Activated gamma-delta T cell (primary cell): ENCODE measurements at places on chromosomes 1 and 21.
A peak's percentile ranks its signal among the peaks of the same experiment; 100 is the strongest.

- peak; percentile 39 for DNase-seq
Measured at GRCh38 chr1:2523191-2523890, 3.1 kb downstream of the PANK4 start.

- no peak for DNase-seq
Measured at GRCh38 chr1:11462224-11462923, 16.6 kb upstream of the DISP3 start.

GRCh38 chr1:248923352-248924338, 17.6 kb downstream of the PGBD2 start:
- no peak for DNase-seq

- DNase-seq = no peak
Measured at GRCh38 chr1:3312898-3313575, 141.4 kb upstream of the ARHGEF16 start.

DNA sequence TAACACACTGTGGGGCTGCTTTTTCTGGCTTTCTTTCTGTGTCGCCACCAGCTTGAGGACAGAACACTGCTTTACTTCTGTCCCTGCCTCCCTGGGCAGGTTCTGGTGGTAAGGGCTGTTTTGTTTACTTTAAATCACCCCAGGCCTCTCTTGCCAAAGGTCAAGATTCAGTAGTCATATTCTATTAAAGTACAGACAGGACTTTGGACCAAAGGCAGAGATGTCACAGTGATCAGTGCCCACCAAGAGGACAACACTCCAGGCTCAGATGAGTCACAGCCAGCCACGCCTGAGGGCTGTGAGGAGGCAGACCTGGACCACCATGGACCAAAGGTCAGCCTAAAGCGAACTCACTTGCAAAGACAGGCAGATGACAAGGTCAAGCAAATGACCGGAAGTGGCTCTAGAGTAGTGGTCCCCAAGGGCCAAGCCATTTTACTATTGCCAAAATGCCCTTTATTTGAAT, 200.0 kb downstream of the RHOU start:
- no peak for DNase-seq

DNA sequence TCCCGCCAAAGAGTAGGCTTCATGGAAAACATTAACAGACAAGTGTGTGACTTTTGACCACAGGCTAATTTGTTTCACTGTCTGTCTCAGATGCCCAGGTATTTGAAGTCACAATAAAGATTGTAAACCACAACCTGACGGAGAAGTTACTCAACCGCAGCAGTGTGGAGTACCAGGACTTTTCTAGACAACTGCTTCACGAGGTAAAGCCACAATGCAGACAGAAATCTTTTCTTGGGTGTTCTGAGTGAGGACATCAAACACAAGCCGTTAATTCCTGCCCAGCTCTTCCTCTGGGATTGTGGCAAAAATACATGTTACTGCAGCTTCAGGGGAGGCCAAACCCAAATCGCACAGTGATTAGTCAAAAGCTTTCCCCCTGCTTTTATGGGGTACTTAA, 31.0 kb downstream of the UMODL1 start:
- DNase-seq = no peak

GRCh38 chr1:178188306-178188705, 94.4 kb downstream of the RASAL2 start:
- no peak for DNase-seq

GRCh38 chr21:38133240-38133639, 123.6 kb upstream of the KCNJ15 start:
- DNase-seq = no peak

DNA sequence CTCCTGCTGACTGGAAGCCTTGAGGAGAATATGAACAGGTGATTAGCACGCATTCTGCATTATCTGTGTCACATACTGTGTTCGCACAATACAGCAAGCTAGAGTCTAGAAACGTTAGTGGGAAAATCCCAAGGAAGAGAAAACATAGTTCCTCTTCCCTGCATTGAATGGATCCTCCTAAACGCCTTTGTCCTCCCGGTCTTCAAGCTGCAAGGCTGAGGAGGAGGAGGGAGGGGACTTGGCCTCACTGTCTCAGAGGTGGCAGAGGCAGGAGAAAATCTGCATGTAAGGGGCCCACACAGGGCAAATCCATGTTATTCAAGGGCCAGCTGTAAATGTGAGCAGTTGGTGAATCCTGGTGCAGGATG, 34.4 kb downstream of the WNT9A start:
- no peak for DNase-seq

DNA sequence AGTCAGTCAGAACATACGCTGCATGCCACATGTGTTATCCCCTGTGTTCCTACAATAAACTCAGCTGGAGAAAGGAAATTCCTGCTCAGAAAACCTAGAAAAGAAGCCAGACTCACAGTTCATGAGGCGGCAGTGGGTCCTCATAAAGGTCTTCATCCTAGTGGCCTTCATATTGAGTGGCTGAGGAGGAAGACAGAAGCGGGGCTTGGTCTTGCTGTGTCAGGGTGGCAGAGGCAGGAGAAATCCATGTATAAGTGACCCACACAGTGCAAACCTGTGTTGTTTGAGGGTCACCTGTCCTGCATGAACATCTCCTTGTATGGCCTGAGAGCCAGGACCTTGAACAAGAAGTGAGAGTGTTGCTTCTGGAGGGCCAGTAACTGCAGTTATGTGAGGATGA, 4.0 kb upstream of the WNT3A start:
- no peak for DNase-seq

- no peak for DNase-seq
Measured at GRCh38 chr1:228075801-228076271, 6.7 kb upstream of the ARF1 start.

DNA sequence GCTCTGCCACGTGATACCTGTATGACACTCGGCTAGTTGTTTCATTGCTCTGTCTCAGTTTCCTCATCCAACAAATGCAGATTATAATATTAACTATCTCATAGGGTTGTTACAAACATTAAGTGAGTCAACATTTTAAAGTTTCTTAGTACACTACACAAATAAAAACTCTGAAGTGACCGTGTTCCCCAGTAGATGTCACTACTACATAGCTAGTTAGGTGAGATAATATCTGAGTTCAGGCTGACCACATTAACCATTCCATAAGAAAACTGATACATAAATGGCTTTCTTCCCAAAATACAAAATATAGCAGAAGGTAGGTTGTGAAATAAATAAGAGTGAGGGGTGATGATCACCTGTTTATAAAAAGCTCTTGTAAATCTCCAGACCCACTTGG, 214.1 kb downstream of the NUF2 start:
- DNase-seq = no peak
